ENCODE measurements at places on chromosomes 11 and 22.

- no peak for DNase-seq
These were observed 67.0 kb downstream of the IGLL1 start for GRCh38 chr22:23513133-23513532.

DNA sequence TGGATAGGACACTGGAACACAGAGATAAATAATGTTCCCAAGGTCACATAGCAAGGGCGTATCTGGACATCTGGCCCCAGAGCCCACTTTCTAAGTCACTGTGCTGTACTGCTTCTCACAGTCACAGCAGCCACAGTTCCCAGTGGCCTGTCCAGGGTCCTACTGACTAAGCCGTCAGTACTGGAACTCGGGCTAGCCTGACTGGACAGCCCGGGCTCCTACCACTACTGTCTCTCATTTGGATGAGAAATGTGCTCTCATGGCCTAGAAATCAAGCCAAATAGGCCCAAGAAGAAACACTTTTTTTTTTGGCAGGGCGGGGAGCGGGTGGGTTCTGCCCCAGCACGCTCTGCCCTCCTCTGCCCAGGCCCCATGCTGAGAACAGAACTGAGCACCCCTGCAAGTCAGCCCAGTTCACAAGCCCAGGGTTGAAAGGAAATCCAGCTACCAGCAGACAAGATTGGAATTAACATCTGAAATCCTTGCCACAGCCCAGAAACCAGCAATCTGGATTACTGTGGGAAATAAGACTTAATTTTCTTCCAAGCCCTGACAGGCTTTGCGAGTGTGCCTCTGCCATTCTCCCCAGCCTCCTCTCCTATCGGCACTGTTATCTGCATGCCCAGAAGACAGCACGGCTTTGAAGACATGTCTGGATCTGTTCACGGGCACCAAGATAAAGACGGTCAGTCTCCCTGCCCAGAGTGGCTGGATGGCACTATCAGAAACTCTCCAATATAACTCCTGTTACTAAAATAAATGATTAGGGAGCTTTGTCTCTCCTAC is 182.9 kb upstream of the NCAM1 start:
- DNase-seq: no peak

DNA sequence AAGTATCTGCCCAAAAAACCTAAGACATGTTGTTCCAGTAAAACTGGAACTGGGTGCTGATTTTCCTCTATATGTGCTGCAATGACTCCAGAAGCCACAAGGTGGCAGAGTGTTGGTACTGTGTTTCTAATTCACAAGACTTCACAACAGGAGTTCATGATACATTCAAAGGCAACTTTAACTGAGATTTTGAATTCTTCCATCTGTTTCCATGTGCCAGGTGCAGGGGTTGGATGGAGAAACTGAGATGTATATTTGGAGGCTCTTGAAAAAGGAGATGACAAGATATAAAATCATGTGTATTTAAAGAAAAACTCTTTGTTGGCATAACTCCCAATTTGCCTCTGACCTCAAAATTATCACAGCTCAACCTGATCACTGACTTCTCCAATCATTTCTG is 1098.6 kb upstream of the CCDC90B start:
- no peak for DNase-seq

DNA sequence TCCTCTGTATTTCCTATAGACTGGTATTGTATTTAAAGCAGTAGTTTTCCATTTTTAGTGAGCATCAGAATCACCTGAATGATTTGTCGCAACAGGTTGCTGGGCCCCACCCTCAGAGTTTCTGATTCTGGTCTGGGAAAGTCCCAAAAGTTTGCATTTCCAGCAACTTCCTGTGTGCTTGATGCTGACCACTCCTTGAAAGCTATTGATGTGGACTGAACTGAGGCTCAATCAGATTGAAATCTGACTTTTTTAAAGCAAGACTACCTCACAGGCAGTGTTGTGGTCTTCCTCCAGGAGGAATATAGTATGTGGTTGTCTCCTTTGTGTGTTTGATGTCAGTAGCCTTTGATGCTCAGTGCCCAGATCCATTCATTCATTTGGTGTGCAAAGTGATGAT is 17.2 kb upstream of the MPZL2 start:
- DNase-seq: no peak

DNA sequence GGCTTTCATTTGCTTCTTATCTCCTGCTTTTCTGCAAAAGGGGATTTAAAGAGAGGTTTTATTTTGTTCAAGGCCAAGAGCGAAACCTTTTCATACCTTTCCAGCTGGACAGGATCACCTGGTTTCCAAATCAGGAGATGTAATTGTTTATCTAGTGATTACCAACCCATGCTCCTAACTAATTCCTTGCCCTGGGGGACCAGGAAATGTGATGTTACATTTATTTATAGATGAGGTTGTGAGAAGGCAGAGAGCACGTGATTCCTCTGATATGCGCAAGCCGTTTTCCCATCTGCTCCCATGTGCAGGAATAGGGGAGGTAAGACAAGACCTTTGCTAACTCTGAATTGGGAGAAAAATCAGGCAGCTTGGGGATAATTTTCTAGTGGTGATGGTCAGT is 507.2 kb upstream of the LARGE1 start:
- no peak for DNase-seq

- no peak for DNase-seq
These were observed 80.1 kb upstream of the ALX4 start for GRCh38 chr11:44389963-44390605.

GRCh38 chr11:9047964-9048523 is 43.4 kb downstream of the SCUBE2 start:
- DNase-seq: no peak

DNA sequence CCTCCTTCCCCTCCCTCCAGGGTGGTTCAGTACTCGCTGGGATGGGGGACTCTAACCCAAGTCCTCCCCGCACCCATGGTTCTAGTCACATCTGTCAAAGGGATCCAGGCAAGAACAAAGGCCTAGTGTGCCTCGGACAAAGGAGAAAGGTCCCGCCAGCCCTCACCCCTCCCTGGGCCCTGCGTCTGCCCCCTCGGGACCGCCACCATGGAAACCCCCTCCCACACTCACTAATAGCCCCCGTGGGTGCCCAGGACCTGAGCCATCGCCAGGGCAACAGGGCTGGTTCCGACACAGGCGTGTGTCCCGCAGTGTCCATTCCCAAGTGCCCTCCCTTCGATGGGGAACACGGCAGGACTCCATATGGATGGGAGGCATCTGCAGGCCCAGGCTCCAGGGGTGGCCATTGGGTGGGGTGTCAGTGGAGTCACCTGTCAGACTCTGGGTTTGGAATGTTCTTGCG is 5.1 kb upstream of the CARNS1 start:
- no peak for DNase-seq

GRCh38 chr11:91755526-91755925 is 469.1 kb upstream of the FAT3 start:
- DNase-seq: no peak

DNA sequence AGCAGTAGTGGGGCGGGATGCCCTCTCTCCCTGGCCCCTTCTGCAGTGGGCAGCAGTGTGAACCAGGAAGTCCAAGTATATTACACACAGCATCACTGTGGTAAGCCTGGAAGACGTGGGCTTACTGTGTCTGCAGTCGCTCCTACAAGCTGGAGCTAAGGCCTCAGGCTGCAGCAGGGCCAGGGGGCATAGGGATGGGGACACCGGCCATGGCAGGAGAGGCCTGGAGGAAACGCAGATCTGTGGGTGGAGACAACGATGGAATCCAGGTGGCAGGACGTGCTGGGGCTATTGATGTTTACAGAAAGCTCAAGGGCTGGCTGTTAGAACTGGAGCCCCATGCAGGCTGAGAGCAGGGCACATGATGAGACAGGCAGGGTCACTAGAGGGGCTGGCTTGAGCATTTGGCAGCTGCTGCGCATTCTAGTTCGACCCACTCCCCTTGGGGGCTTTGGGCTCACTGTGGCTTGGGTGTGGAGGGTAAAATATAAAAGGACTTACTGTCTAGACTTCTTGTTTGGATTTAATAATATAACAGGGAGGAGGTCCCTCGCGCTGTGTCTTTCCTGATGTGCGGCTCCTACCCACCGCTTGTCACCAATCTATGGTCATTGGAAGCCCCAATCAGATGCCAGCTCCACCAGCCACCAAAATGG is 539.5 kb downstream of the TBC1D22A start:
- DNase-seq: no peak

DNA sequence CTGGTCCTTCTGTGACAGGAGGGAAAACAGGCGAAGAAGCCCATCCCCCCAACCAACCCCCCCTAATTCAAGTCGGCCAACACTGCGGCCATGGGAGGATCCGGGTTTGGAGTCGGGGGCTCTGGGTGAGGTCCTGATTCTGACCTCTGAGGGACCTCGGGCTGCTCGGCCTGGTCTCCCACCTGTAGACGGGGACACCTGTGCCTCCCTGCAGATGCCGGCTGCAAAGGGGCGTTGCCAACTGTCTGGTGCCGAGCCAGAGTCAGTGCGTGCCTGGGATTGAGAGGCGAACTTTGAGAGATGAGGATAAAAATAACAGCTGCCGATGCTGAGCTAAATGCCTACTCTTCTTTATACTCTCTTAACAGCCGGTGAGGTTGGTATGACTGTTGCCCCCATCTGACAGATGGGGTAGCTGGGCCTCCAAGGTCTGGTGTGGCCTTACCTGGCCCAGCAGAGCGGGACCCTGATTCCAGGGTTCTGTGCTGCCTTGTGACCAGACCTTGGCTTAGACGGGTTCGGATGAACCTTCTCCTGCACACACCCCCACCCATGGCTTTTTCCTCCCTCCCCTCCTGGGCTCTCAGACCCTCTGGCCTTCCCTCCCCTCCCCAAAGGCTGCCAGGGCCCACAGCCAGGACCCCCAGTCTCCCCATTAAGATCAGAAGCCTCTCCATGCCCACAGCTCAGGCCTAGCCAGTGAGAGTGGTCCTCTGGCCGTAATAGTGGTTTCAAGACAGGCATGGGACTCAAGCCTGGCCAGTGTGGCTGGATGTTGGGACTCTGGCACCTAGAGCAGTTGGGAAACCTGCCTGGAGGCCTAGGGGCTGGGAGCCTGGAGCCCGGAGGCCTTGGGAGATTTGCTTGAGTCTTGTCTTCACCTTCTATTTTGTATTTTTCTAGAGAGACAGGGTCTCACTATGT is 41.7 kb downstream of the KCNJ4 start:
- no peak for DNase-seq

DNA sequence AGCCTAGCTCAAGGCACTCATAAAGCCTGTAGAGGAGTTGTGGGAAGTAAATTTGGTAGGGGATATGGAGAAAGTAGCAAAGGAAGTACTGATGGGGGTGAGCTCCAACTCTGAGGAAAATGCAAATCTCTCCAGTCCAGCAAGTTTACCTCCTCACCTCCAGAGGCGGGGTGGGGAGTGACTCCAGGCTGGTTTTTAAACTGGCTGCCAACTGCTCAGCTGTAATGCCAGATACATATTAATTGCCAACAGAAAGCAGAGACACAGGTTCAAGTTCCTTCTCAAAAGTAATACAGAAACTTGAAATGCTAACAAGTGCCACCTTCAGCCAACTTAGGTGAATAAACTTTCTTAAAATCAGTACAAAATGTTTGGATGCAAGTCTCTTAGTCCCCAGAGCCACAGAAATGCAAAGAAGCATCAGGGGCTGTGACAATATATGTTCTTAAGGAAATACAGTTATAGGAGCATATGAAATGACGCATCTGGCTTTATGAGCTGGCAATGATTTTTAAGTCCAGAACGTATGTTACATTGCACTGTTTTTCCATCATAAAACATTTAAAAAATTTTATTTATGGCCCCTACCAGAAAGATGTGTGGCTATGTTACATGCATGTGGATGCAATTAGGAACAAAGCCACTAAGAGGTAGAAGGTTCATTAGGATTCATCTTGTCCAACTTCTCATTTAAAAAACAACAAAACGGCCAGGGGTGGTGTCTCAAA is 436.4 kb upstream of the CCDC90B start:
- no peak for DNase-seq

GRCh38 chr11:134229126-134229790 is 4.8 kb downstream of the VPS26B start:
- no peak for DNase-seq

All from activated CD8-positive, alpha-beta memory T cell treated with anti-CD3 and anti-CD28 coated beads for 1 hour (primary cell).